ENCODE measurements at places on chromosomes 1 and 21.

- DNase-seq: no peak
Observed at GRCh38 chr1:150332651-150333290, 11.4 kb downstream of the PRPF3 start.

GRCh38 chr1:224542783-224543440 is 73.2 kb upstream of the CNIH3 start:
- DNase-seq: no peak

- no peak for DNase-seq
Observed at GRCh38 chr1:29808141-29808995, 572.0 kb downstream of the PTPRU start.

DNA sequence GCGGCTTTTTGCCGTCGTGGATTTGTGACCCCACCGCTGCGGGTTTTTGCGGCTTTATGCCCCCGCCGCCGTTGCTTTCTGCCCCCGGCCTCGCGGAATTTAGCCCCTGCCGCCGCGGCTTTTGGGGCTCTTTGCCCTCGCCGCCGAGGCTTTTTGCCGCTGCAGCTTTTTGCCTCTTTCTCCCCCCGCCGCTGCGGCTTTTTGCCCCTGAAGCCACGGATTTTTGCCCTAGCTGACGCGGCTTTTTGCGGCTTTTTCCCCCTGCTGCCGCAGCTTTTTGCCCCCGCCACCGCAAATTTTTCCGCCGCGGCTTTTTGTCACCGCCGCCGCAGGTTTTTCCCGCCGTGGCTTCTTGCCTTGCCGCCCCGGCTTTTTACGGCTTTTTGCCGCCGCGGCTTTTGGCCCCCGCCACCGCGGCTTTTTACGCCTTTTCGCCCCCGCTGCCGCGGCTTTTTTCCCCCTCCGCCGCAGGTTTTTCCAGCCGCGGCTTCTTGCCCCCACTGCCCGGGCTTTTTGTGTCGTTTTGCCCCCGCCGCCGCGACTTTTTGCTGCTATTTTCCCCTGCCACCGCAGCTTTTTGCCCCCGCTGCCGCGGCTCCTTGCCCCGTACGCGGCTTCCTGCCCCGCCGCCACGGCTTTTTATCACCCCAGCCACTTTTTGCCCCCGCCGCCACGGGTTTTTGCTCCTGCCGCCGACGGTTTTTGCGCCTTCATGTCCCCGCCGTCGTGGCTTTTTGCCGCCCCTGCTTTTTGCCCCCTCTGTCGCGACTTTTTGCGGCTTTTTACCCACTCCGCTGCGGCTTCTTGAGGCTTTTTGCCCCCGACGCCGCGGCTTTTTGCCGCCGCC is 3933.6 kb downstream of the SRGAP2C start:
- DNase-seq: no peak

GRCh38 chr1:243917177-243917862 is 67.3 kb upstream of the AKT3 start:
- DNase-seq: peak; percentile 26

DNA sequence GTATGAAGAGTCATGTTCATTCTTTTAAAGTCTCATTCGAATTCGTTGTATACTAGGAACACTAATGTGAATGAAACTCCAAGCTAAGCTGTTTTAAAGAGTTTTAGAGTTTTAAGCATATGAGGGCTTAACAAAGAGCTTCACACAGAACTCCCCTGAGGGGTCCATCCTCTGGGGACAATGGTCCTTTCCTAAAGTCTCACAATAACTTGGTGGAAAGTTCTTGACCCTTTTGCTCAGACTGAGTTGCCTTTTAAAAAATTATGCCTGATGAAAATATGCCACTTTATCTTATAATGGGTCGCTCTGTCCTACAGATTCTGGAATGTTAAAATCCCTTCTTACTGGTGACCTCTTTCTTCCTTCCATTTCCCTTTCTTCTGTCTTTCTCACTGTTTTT is 64.3 kb downstream of the RGL1 start:
- DNase-seq: no peak
